Kidney epithelial cell (primary cell): ENCODE measurements at places on chromosomes 5 and 9. TPM values are rescaled to one million over a fixed set of nuclear protein-coding genes. Genes with fewer than 3 reads are reported as not detected.

- no peak for DNase-seq
Measured at GRCh38 chr5:84535281-84535680, 150.6 kb upstream of the EDIL3 start.

DNA sequence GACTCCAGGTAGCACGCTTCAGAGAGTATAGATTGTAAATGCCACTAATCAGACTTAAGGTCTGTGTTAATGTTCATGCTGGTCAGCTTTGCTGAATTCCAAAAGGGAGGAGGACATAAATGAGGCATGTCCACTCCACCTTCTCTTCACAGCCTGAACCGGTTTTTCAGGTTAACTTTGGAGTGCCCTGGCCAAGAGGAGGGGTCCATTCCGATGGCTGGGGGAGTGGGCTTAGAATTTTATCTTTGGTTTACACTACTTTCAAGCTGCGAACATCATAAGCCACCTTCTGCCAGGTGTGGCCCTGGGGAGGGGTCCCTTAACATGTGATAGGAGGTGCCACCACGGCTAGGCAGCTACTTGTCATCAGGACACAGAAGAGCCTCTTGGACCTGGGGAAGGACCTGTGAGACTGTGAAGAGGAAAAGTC lies 24.2 kb downstream of the ABO start:
- DNase-seq, result no peak

DNA sequence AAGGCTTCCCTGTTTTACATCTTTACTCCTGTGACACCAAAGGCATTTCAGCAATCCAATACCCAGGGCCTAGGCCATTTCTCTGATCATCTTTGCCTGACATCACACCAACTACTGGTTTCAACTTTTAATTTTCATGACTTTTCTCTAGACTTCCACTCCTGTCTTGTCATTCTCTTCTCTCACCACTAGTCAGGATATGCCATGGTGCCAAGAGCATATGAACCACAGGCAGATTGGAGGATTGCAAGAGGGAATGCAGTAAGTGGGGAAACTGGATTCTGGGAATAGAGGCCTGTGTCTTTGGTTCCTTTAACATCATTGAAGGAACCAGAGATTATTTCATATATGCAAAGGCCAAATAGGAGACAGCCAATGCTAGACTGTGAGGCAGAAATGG lies 69.3 kb downstream of the ANKRD31 start:
- DNase-seq, result no peak

- DNase-seq, result no peak
Measured at GRCh38 chr5:62068554-62068953, 237.5 kb upstream of the KIF2A start.

DNA sequence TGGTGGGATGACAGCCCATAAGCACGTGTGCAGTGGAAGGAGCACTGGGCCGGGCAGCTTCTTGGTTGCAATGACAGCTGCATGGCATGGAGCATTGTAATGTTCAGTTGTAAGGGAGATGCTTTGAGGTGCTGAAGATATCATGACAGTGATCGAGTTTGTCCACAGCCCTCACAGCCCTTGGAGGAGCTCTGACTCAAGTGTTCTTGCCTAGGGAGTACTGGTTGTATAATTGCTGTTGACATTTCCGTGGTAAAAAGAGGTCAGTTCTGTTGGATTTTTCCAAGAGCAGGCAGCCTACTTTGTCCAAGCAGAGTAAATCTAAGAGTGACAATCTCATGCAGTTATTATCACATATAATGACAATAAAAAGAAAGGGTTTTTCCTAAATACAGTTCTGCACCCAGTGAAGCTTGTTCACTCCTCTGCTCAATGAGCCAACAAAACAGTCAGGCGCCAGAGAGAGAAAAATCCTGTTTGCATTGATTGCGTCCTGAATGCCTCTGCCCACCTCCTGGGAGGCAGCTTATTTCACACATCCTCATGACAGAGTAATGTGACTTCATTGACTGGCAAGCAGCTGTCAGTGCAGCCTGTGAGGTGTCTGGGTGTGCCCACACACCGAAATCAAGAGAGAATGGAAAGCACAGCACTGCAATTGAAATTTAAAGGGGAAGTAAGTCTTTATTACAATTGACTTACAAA lies 248.0 kb downstream of the NTRK2 start:
- no peak for DNase-seq

GRCh38 chr9:115117999-115118878 lies at the start of gene TNC:
Gene TNC, minus strand, starts transcription at chr9:115118157. Its CDS starts 27,139 bp downstream, at chr9:115091018.
- no peak for DNase-seq

- DNase-seq, result no peak
Measured at GRCh38 chr9:26650325-26650724, 242.3 kb downstream of the CAAP1 start.

DNA sequence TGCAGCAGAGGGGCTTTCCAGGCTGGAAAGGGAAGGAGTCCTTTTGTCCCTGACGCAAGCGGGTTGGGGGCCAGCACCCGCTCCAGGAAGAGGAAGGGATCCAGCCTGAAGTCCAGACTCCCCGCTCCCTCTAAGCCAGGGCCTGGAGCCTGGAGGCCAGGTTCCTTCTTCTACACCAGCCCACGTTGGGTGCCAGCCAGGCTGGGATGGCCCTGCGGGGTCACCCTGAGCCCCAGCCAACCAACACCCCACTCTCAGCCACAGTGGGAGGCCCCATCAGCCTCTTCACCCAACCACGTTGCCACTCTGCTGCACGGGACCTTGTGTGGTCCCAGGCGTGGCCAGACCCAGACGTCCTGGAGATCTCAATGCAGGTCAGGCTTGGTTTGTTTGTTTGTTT lies 970 bp upstream of the FUT7 start:
- no peak for DNase-seq

Gene RNF208
- total RNA-seq, result 3.1 and 4.2 TPM in 2 replicates
